ENCODE measurements at places on chromosomes 12 and 14. TPM values are rescaled to one million over a fixed set of nuclear protein-coding genes. Genes with fewer than 3 reads are reported as not detected.
A peak's percentile ranks its signal among the peaks of the same experiment; 100 is the strongest.

CIROP gene
- not detected for polyA plus RNA-seq

GRCh38 chr12:8867786-8868185, 45.4 kb downstream of the A2ML1 start:
- H3K36me3 ChIP-seq = no peaks in the 10 kb centered on the region
- no peak for DNase-seq
- no peaks in the 10 kb centered on the region for H3K4me1 ChIP-seq
- H3K27ac ChIP-seq = no peak overlapping the region
- H3K27me3 ChIP-seq = no peaks in the 10 kb centered on the region
- H3K4me3 ChIP-seq = no peak overlapping the region

GNPNAT1 gene
- 11.0 TPM for polyA plus RNA-seq

- H3K27ac ChIP-seq = no peak overlapping the region
- H3K27me3 ChIP-seq = no peaks in the 10 kb centered on the region
- H3K4me3 ChIP-seq = no peak overlapping the region
- peak; percentile 5 for DNase-seq
Measured at GRCh38 chr12:5505116-5505515, 73.2 kb downstream of the NTF3 start.

GRCh38 chr14:63761351-63762117, 33.7 kb upstream of the SGPP1 start:
- no peak overlapping the region for H3K27ac ChIP-seq
- no peaks in the 10 kb centered on the region for H3K4me1 ChIP-seq
- H3K4me3 ChIP-seq = no peak overlapping the region
- H3K36me3 ChIP-seq = no peaks in the 10 kb centered on the region
- H3K27me3 ChIP-seq = no peaks in the 10 kb centered on the region

- H3K27me3 ChIP-seq = no peaks in the 10 kb centered on the region
- peaks cover 9% of the 10 kb centered on the region for H3K4me1 ChIP-seq
- no peak overlapping the region for H3K4me3 ChIP-seq
- H3K27ac ChIP-seq = peak overlapping the region; percentile 5
Measured at GRCh38 chr12:31585271-31585670, 5.7 kb downstream of the DENND5B start.

DNA sequence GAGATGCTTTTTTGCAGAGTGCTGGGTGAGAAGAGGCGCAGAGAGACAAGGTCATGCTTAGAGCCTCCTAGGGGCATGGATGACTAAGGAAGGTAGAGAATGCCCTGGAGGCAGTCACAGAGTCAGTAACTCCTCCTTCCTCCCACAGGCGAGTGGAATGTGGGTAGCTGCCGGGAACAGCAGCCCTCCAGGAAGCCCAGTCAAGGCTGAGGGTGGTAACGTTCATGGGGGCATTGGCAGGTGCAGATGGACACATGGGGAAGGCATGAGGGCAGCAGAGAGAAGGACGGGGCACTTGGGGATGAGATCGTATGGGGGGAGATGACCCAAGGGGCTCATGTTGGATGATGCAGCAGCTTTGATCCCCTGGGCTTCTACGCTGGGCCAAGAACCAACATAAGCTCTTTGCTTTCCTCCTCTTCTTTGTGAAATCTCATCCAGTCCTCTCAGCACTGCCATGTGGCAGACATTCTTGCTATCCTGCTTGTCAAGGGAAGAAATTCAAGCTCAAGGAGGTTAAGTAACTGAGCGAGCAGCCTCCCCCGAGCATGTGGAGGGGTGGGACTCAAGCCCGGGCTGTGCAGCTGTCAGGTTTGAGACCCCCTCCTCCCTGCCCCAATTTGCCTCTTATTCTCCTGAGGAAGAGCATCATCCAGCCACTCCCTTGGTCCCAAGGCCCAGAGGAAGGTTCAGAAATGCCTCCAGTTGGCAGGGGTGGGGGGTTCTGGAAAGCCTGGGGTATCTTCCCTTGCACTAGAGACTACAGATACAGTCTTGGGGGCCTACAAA, 187.9 kb downstream of the PIWIL1 start:
- H3K36me3 ChIP-seq = no peaks in the 10 kb centered on the region
- H3K4me3 ChIP-seq = no peak overlapping the region
- H3K27ac ChIP-seq = no peak overlapping the region
- no peaks in the 10 kb centered on the region for H3K27me3 ChIP-seq
- no peaks in the 10 kb centered on the region for H3K4me1 ChIP-seq
- DNase-seq = no peak

DNA sequence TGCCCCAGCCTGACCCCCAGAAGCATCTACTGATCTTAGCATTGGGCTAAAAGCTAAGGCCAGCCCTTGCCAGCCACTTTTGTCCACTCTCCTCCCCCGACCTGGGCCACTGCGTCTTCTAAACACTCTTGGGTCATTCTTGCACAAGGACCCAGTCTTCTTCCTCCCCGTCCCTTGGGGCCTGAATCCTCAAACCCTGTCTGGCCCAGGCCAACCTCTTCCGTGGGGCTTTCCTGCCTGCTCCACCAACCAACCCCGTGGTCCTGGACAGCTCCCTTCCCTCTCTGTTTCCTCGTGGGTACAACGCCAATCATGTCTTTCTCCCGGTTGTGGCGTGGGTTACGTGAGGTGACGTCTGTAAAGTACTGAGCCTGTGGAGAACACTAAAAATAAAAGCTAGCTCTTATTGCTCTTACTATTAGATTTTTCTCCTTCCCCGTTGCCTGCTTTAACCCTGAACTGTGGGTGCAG, 21.5 kb downstream of the FAM222A start:
- H3K4me1 ChIP-seq = peaks cover 2% of the 10 kb centered on the region
- H3K27ac ChIP-seq = no peak overlapping the region
- H3K4me3 ChIP-seq = no peak overlapping the region
- DNase-seq = no peak

SLC5A8 gene
- 0.10 TPM for polyA plus RNA-seq

PEX5 gene
- 28.8 TPM for polyA plus RNA-seq

DNA sequence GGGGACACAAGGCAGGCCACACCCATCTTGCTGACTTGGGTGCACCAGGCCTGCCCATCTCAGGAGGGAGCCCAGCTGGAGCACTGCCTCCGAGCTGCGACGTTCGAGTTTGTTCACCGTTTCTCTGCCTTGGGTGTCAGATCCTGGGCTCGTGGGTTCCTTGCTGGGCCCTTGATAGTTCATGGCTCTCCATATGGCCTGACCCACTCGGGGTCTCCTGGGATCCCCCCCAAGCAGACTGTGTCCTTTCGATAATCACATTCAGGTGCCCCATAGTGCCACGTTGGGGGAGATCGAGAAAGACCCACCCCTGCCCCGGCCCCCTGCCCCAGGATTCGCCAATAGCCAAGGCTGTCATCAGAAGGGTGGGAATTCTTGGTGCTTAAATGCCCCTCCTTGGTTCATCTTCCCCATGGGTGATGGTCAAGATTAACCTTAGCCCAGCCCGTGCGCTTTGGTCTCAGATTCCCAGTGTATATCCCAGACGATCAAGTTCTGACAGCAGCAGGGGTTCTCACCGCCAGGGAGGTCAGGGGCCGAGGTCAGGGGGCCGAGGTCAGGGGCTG, 7.4 kb downstream of the RFLNA start:
- H3K4me3 ChIP-seq = no peak overlapping the region
- H3K27me3 ChIP-seq = no peaks in the 10 kb centered on the region
- H3K36me3 ChIP-seq = no peaks in the 10 kb centered on the region
- H3K4me1 ChIP-seq = no peaks in the 10 kb centered on the region
- no peak for DNase-seq
- no peak overlapping the region for H3K27ac ChIP-seq

SLC38A4 gene
- 0.18 TPM for polyA plus RNA-seq

DNA sequence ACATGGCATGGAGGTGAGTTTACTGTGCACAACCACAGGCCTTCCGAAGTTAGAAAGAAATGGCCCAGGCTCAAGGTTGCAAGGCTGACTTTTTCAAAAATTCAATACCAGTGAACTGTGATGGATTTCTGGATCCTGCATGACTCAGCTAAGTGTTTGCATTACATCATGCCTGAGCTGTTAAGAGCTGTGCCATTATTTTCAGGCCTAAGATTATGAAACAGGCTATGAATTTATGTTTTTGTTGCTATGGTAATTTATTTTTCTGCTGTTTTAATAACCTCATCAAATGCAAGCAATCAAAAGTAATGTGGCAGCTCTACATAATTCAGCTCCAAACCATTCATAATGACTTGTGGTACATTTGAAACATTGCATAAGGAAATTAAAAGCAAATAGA, 457.7 kb upstream of the TMEM132C start:
- DNase-seq = no peak
- no peaks in the 10 kb centered on the region for H3K27me3 ChIP-seq
- no peaks in the 10 kb centered on the region for H3K36me3 ChIP-seq
- H3K4me3 ChIP-seq = no peak overlapping the region
- no peak overlapping the region for H3K27ac ChIP-seq

DNA sequence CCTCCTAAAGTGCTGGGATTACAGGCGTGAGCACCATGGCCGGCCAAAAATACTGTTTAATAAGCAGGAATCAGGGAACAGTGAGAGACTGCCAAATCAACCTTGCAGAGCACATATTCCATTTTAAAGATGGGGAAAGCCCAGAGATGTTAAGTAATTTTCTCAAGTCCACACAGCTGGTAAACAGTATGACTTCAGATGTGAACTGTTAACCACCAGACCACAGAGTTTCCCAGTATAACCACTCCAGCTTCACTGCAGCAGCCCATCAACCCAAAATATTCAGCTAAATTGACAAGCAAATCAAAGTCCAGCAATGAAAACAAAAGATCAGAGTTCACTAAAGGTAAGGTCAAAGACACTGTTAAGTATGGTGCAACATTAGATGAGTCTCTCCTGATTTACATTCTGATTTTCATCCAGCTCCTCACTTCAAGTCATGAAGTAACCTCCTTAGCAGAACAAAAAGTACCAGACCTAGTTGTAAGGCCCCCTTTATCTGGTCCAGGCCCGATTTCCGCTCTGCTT, 82.1 kb downstream of the TRAFD1 start:
- no peak for DNase-seq
- no peaks in the 10 kb centered on the region for H3K27me3 ChIP-seq
- H3K36me3 ChIP-seq = no peaks in the 10 kb centered on the region
- H3K27ac ChIP-seq = no peak overlapping the region

DNA sequence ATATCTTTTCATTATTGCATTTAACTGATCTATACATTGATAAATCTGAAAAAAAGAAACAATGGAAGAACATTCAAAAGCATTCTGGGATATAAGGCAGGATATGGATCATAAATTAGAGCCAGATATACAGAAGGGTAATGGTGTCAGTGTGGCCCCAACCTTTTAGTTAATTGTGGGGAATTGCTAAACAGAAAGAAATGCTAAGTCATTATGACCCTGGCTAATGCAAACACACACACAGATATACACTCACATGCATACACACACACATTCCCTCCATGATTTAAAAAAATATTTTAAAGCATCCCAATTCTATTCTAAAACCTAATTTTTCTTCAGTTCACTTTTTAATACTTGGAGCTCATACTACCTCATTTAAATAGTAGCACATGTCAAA, 404.5 kb downstream of the BCAT1 start:
- no peak overlapping the region for H3K4me3 ChIP-seq
- no peaks in the 10 kb centered on the region for H3K4me1 ChIP-seq
- no peaks in the 10 kb centered on the region for H3K27me3 ChIP-seq
- no peak for DNase-seq
- H3K36me3 ChIP-seq = no peaks in the 10 kb centered on the region
- no peak overlapping the region for H3K27ac ChIP-seq

- H3K36me3 ChIP-seq = no peaks in the 10 kb centered on the region
- no peak overlapping the region for H3K27ac ChIP-seq
- no peak for DNase-seq
- no peak overlapping the region for H3K4me3 ChIP-seq
- H3K27me3 ChIP-seq = no peaks in the 10 kb centered on the region
- H3K4me1 ChIP-seq = no peaks in the 10 kb centered on the region
Measured at GRCh38 chr12:69341328-69341727, 6.9 kb upstream of the LYZ start.

- no peak overlapping the region for H3K27ac ChIP-seq
Measured at GRCh38 chr12:130076752-130077151, 85.5 kb upstream of the FZD10 start.

- no peak for DNase-seq
- H3K27me3 ChIP-seq = no peaks in the 10 kb centered on the region
- H3K36me3 ChIP-seq = no peaks in the 10 kb centered on the region
- H3K4me3 ChIP-seq = no peak overlapping the region
- H3K4me1 ChIP-seq = no peaks in the 10 kb centered on the region
- H3K27ac ChIP-seq = no peak overlapping the region
Measured at GRCh38 chr12:82966001-82966559, 279.4 kb downstream of the TMTC2 start.

SDR9C7 gene
- 0.07 TPM for polyA plus RNA-seq

DNA sequence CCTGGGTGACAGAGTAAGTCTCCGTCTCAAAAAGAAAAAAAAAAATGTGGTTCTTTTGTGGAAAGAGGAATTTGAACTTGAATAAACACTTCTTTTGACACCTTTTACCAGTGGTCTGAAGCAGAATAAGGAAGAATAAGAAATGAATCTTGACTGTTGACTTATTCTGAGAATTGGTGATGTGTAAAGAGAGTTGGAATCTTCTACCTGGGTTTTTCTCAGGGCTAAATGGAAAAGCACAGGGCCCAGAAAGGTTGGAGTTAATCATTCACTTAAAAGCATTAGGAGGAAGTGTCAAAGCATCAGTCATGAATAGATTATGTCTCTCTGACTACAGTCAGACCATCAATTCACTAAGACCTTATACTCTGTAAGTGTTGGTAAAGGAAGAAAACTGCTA, 13.9 kb downstream of the PNMA1 start:
- no peak overlapping the region for H3K4me3 ChIP-seq
- no peak overlapping the region for H3K27ac ChIP-seq
- no peaks in the 10 kb centered on the region for H3K4me1 ChIP-seq

GRCh38 chr14:53541411-53541810, 388.3 kb upstream of the DDHD1 start:
- H3K4me3 ChIP-seq = no peak overlapping the region
- no peaks in the 10 kb centered on the region for H3K36me3 ChIP-seq
- no peaks in the 10 kb centered on the region for H3K27me3 ChIP-seq
- no peak for DNase-seq

GRCh38 chr12:76544601-76545261, 14.8 kb downstream of the OSBPL8 start:
- no peaks in the 10 kb centered on the region for H3K27me3 ChIP-seq
- H3K4me3 ChIP-seq = no peak overlapping the region
- peaks cover 1% of the 10 kb centered on the region for H3K4me1 ChIP-seq
- no peak for DNase-seq

RAD9B gene
- polyA plus RNA-seq = 0.80 TPM

- no peak overlapping the region for H3K27ac ChIP-seq
- H3K4me3 ChIP-seq = no peak overlapping the region
- no peaks in the 10 kb centered on the region for H3K27me3 ChIP-seq
- peaks cover 12% of the 10 kb centered on the region for H3K4me1 ChIP-seq
Measured at GRCh38 chr14:100530270-100531072, 56.7 kb downstream of the BEGAIN start.

Data from ovary (tissue), 10 donors.